Forelimb muscle (tissue), 1 donor: ENCODE measurements at places on chromosomes 12 and 14. TPM values are rescaled to one million over a fixed set of nuclear protein-coding genes. Genes with fewer than 3 reads are reported as not detected.

The OTX2 gene
- polyA plus RNA-seq: not detected

The RIMBP2 gene
- polyA plus RNA-seq: 1.0 TPM

DNA sequence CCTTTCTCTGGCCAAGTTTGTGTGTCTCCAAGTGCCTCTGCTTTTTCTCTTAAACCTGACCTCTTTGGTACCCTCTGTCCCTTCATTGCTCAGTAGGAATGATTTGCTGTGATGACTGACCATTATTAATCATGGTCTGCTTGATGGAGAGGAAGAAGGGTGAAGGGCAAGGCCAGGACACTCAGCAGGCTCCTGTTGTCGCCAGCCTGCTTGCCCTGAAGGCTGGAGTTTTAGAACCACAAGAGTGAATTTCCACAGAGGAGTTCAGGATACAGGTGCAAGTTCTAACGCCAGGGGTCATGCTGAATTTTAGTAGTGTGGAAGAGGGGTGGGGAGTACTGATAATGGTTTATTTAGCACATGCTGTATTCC lies 2.8 kb upstream of the ITGA5 start:
- no peak for DNase-seq

GRCh38 chr12:5967645-5968415 lies 22.8 kb upstream of the ANO2 start:
- DNase-seq: no peak
